ENCODE measurements at places on chromosomes 2 and 18.

DNA sequence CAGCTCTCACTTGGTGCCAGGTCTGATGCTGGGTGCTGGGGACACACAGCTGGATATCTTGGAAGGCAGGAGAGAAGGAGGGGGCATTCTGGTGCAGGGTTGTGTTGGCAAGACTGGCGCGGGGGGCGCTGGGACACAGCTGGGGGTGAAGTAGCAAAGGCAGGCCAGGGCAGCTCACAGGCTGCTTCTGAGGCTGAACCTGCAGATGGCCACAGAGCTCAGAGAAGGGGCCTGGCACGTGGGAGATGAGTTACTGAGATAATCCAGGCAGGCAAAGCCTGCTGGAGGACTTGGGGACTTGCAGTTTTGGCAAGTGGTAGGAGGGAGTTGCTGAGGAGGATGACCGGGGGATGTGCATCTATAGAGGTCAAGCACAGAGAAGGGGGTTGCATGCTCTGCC lies 16.2 kb upstream of the DGKD start:
- no peaks in the 10 kb centered on the region for H3K36me3 ChIP-seq
- DNase-seq: no peak
- H3K4me3 ChIP-seq: no peak overlapping the region
- H3K27me3 ChIP-seq: no peaks in the 10 kb centered on the region
- H3K4me1 ChIP-seq: peaks cover 23% of the 10 kb centered on the region
- no peak overlapping the region for H3K27ac ChIP-seq

GRCh38 chr2:144681389-144681788 lies 161.5 kb upstream of the ZEB2 start:
- H3K27ac ChIP-seq: no peak overlapping the region
- no peaks in the 10 kb centered on the region for H3K4me1 ChIP-seq
- DNase-seq: no peak

GRCh38 chr2:138949517-138949916 lies 169.3 kb upstream of the NXPH2 start:
- no peaks in the 10 kb centered on the region for H3K4me1 ChIP-seq
- no peaks in the 10 kb centered on the region for H3K36me3 ChIP-seq
- H3K27ac ChIP-seq: no peak overlapping the region
- no peaks in the 10 kb centered on the region for H3K27me3 ChIP-seq
- H3K4me3 ChIP-seq: no peak overlapping the region
- DNase-seq: no peak

- peaks cover 41% of the 10 kb centered on the region for H3K4me1 ChIP-seq
- peaks cover 22% of the 10 kb centered on the region for H3K27me3 ChIP-seq
- peak overlapping the region; percentile 91 for H3K4me3 ChIP-seq
- H3K36me3 ChIP-seq: peaks cover 12% of the 10 kb centered on the region
Observed at GRCh38 chr2:241859436-241860183, 916 bp upstream of the PDCD1 start.

DNA sequence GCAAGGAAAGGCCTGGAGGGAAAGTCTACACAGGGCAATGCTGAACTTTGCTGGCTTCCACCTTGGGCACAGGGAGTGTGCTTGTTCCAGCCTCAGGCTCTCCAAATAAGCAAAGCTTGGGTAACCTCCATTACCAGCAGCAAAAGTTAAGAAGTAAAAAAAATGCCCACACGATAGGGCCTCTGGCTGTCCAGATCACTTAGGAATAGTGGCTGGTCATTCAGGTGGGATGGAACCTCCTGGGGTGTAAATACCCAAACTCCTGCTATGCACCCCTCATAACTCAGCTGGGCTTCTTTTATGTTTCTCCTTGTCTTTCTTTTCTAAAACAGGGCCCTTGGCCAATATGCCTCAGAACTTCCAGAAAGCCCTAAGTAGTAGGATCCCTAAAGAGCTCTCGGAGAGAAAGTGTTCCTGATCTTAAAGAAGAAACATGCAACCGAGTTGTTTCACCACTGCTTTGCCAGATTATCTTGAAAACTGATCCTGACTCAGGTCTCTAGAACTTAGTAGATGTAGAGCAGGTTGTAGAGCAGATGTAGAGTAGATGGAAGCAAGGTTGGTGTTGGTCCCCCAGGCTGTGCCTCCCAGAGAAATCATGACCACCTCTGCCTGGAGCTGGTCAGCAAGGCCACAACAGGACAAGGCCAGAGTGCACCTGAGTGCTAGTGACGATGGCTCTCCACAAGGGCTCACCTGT lies 2.0 kb upstream of the OSR1 start:
- H3K27me3 ChIP-seq: peaks cover 74% of the 10 kb centered on the region
- H3K36me3 ChIP-seq: peaks cover 3% of the 10 kb centered on the region
- H3K27ac ChIP-seq: no peak overlapping the region
- H3K4me1 ChIP-seq: peaks cover 51% of the 10 kb centered on the region
- DNase-seq: no peak

GRCh38 chr18:3842844-3843243 lies 392.9 kb downstream of the TGIF1 start:
- peaks cover 32% of the 10 kb centered on the region for H3K27me3 ChIP-seq
- no peak overlapping the region for H3K4me3 ChIP-seq
- no peaks in the 10 kb centered on the region for H3K36me3 ChIP-seq
- no peaks in the 10 kb centered on the region for H3K4me1 ChIP-seq
- DNase-seq: no peak

Data from T-helper 17 cell (primary cell).